NCI-H460 (cell line): ENCODE measurements at places on chromosomes 11 and 22. TPM values are rescaled to one million over a fixed set of nuclear protein-coding genes. Genes with fewer than 3 reads are reported as not detected.

The PHF21A gene
- 12.6 and 16.1 TPM in 2 replicates for total RNA-seq

The FREY1 gene
- 0.38 and 0.67 TPM in 2 replicates for total RNA-seq

The APOBEC3C gene
- 7.2 and 8.0 TPM in 2 replicates for total RNA-seq

The MALAT1 gene
- 1,855 and 2,221 TPM in 2 replicates for total RNA-seq

The PRRG4 gene
- total RNA-seq = 0.49 and 0.64 TPM in 2 replicates

The TSSK2 gene
- total RNA-seq = not detected in 2 replicates

The GPR83 gene
- total RNA-seq = 0.02 TPM in 1 of 2 replicates, not detected in the other

The OR52I1 gene
- not detected in 2 replicates for total RNA-seq

The PSMD13 gene
- total RNA-seq = 69.9 and 72.8 TPM in 2 replicates

The GUCY1A2 gene
- total RNA-seq = 2.3 and 2.5 TPM in 2 replicates

The BRSK2 gene
- 3.1 and 4.2 TPM in 2 replicates for total RNA-seq

The CDC42EP1 gene
- total RNA-seq = 43.7 and 59.0 TPM in 2 replicates

The ADM2 gene
- 8.9 and 9.2 TPM in 2 replicates for total RNA-seq

The CABP7 gene
- total RNA-seq = not detected in 2 replicates

The NFAM1 gene
- total RNA-seq = not detected in 2 replicates

The SUN2 gene
- total RNA-seq = 15.6 and 18.5 TPM in 2 replicates

The MLC1 gene
- total RNA-seq = not detected in 2 replicates

The APLNR gene
- total RNA-seq = not detected in 2 replicates

The MAJIN gene
- 0.63 TPM in 1 of 2 replicates, not detected in the other for total RNA-seq

The IFITM10 gene
- 0.49 and 1.0 TPM in 2 replicates for total RNA-seq

The DCDC1 gene
- 0.05 TPM in 1 of 2 replicates, not detected in the other for total RNA-seq

The MEI1 gene
- 0.43 and 0.50 TPM in 2 replicates for total RNA-seq

The CEND1 gene
- total RNA-seq = not detected in 2 replicates

The MIAT gene
- total RNA-seq = 0.66 and 0.82 TPM in 2 replicates

The CERK gene
- total RNA-seq = 16.9 and 20.1 TPM in 2 replicates

The TMEM126A gene
- 68.5 and 78.3 TPM in 2 replicates for total RNA-seq

The OR2AT4 gene
- total RNA-seq = not detected in 2 replicates

The PAAF1 gene
- 8.2 and 8.6 TPM in 2 replicates for total RNA-seq

The LMO1 gene
- 0.40 and 1.5 TPM in 2 replicates for total RNA-seq

The PLAAT5 gene
- total RNA-seq = not detected in 2 replicates

The RSF1 gene
- total RNA-seq = 18.4 and 19.2 TPM in 2 replicates

The RTN4R gene
- total RNA-seq = 1.6 and 1.9 TPM in 2 replicates

The SEC14L6 gene
- total RNA-seq = not detected in 2 replicates

The SCGB1D2 gene
- total RNA-seq = not detected in 2 replicates

The TEF gene
- total RNA-seq = 1.1 and 1.6 TPM in 2 replicates

The OR51B4 gene
- total RNA-seq = not detected in 2 replicates

The OR4D5 gene
- total RNA-seq = not detected in 2 replicates

The SLC22A8 gene
- total RNA-seq = not detected in 2 replicates

The OR10A2 gene
- total RNA-seq = not detected in 2 replicates

The GSC2 gene
- total RNA-seq = not detected in 2 replicates

The KREMEN1 gene
- total RNA-seq = 1.5 and 1.6 TPM in 2 replicates
